ENCODE measurements at places on chromosomes 6 and 20. TPM values are rescaled to one million over a fixed set of nuclear protein-coding genes. Genes with fewer than 3 reads are reported as not detected.

FERMT1 gene
- 9.6 TPM for polyA plus RNA-seq

PDYN gene
- 1.2 TPM for polyA plus RNA-seq

SPATS1 gene
- not detected for polyA plus RNA-seq

ASIP gene
- 0.67 TPM for polyA plus RNA-seq

FNDC11 gene
- polyA plus RNA-seq: 2.9 TPM

SYCP2L gene
- polyA plus RNA-seq: 0.51 TPM

CRISP3 gene
- not detected for polyA plus RNA-seq

ANKRD66 gene
- not detected for polyA plus RNA-seq
